ENCODE measurements at places on chromosomes 6 and 20.

- DNase-seq, result no peak
Observed at GRCh38 chr6:153957394-153957793, 81.6 kb upstream of the OPRM1 start.

- DNase-seq, result no peak
Observed at GRCh38 chr6:114055763-114056162, 84.8 kb upstream of the HDAC2 start.

GRCh38 chr20:39853050-39853449 is 836.0 kb downstream of the MAFB start:
- DNase-seq, result no peak

GRCh38 chr6:75283907-75284631 is 523 bp downstream of the TMEM30A start:
- no peak for DNase-seq

GRCh38 chr6:108635505-108636226 is 74.9 kb downstream of the FOXO3 start:
- no peak for DNase-seq

GRCh38 chr20:62065674-62066338 is at the start of gene TAF4:
Gene TAF4, minus strand, starts transcription at chr20:62065881. Its CDS starts 71 bp downstream, at chr20:62065810.
- DNase-seq, result peak; percentile 67

All from fibroblast of gingiva (primary cell).